ENCODE measurements at places on chromosomes 5 and 9.

DNA sequence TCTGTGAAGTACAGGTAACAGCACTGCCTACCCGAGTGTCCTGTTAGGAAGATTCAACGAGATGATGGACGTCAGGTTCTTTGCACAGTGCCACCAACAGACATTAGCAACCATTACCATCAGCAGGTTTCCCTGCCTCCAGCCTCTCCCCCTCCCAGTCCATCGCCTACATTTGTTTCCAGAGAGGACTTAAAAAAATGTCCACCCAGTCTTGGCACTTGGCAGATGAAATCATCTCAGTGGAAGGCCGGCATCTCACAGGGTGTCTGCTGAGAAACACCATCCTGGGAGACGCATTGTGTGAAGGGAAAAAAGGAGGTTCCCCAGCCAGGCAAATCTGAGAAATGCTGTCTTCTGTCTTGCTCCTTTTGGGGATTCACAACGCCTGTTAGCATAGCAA is 58.2 kb downstream of the CRB2 start:
- DNase-seq = no peak

GRCh38 chr9:12956261-12956660 is 181.4 kb downstream of the LURAP1L start:
- DNase-seq = no peak

GRCh38 chr5:77957931-77958521 is 181.9 kb upstream of the TBCA start:
- no peak for DNase-seq

- no peak for DNase-seq
Observed at GRCh38 chr9:13587571-13587970, 308.1 kb upstream of the MPDZ start.

DNA sequence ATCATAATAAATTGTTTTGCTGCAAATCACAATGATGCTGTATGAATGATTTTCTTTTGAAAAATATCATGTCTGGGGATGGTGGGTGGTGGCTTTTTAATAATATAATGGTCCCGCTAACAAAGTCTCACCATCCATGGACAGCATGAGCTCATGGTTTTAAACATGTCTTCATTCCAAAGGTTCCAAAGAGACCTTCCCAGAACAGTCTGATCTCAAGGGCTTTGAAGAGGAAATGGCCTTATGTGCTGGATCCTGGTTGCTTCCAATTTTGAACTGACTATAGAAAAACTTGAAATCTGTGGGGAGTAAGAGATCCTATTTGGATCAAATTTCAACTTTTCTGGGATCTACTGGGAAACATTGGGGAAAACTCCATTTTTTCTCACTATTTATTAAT is 121.8 kb downstream of the ADAMTS12 start:
- no peak for DNase-seq

DNA sequence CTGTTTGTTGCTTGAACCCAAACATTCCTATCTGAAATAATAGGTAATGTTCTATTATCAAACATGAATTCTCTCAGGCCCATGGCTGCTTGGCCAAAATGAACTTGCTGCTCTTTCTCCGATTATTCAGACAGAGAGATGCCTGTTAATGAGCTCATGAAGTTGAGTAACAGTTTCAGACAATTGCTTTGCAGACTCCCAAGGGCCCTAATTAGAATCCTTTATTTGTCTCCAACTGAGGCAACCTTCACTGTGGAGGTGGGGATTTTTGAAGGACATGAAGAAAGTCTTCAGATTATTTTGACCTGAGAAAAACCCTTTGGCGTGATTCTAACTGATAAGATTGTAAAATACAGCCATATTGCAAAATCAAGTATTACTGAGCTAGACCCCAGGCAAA is 466.7 kb downstream of the NFIB start:
- no peak for DNase-seq

DNA sequence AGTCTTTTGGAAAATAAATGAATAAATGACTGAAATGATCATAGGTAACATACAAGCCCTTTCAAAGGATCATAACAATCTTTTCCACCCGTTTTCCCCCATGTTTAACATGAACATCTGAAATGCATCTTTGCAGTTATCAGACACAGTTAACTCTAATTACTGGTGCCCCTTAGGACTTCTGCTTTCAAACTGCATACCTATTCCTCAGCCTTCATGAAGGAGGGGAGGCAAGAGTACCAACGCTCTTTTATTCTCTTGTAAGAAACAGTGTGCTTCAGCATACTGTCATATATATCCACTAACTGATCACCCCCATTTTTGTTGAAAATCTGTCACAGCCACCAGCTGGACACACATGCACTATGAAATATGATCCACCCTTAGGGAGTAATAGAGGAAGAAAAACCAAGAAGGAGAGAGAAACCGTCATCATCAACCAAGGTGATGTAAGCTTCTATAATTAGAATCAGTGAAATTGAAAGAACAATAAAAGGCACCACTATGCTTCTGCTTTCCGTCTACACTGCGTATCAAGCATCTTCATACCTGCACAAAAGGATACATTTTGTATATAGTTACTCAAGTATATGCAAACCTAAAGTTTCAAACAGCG is 98.7 kb downstream of the RAPGEF6 start:
- DNase-seq = peak; percentile 92

DNA sequence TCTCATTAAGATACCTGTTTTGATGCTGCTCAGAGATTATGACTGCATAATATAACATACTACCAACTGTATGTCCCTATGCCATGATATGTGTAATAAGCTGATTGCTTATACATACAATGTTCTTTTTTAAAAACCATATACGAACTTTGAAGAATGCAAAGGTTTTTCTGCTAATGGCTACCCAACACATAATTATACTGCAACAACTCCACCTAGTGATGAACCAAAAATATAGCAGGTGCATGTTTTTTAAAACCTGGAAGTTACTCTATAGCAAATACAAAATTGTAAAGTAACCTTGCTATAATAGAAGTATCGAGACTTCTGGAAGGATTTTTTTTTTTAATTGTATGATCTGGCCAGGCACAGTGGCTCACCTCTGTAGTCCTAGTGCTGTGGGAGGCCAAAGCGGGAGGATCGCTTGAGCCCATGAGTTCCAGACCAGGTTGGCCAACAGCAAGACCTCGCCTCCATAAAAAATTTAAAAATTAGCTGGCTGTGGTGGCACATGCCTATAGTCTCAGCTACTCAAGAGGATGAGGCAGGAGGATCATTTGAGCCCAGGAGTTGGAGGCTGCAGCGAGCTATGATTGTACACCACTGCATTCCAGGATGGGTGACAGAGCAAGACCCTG is 49.1 kb downstream of the HOMER1 start:
- DNase-seq = peak; percentile 27

- no peak for DNase-seq
Observed at GRCh38 chr5:37723162-37723961, 116.5 kb downstream of the GDNF start.

DNA sequence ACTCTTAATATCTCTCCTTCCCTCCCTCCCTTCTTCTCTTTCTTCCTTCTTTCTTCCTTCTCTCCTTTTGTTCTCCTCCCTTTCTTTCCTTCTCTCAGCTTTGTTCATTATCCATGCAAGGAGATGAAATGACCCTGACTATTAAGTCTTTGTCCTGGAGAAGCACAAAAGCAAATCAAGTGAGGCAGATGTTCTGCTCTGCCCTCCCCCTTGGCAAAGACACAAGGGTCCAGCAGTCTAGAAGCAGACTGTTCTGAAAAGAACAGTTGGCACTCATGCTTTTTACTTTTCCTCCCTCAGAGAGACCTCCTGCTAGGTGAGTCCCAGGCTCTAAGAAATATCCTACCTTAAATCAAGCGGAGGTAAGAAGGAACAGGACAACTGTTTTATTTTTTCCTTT is 1067.6 kb upstream of the DMAC1 start:
- DNase-seq = no peak
